ENCODE measurements at places on chromosomes 1 and 21.

DNA sequence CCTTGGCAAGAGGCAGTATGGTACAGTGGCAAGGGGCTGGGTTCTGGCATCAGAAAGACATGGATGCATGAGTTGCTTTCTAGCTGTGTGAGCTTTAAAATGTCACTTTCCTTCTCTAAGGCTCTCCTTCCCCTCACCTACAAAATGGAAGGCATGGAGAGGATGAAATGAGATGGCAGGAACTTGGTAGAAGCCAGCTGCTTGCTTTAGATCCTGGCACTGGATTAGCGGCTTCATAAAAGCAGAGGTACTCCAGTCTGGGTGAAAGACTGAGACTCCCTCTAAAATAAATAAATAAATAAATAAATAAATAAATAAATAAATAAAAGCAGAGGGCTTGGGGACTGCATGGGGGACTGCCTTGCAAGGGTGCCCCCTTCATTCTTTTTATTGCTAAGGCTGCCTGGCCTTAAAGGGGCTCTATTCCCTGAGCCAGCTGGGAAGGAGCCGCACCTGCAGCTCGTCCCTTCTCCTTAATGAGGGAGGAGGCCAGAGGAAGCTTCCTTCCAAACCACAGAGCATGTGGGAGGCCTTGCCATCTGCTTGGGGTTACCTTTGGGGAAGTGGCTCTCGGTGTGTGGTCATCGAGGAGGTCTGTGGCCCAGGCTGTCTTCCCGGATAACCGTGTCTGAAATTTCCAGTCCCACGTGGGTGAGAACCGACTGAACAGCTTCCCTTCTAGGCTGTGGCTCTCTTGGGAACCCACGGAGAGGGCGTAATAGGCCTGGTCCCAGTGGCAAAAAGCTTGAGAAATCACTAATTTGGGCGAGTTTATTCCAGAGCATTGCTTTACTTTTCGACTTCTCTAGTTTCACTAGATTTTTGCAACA is 2.0 kb upstream of the ATP13A2 start:
- DNase-seq = no peak

DNA sequence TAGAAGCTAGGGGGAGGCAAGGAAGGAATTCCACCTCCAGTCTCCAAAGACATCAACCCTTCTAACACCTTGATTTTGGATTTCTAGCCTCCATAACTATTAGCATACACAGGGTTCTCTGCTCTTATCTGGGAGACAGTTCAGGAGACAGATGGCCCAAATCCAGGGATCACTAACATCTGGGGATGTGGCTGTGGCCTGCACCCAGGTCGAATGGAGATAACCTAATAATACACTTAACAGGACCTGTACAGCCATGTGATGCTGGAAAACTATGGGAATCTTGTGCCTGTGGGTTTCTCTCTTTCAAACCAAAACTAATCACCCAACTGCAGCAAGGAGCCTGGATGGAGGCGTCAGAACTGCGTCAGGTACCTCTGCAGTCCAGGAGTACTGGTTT is 47.6 kb downstream of the KIAA0319L start:
- no peak for DNase-seq

DNA sequence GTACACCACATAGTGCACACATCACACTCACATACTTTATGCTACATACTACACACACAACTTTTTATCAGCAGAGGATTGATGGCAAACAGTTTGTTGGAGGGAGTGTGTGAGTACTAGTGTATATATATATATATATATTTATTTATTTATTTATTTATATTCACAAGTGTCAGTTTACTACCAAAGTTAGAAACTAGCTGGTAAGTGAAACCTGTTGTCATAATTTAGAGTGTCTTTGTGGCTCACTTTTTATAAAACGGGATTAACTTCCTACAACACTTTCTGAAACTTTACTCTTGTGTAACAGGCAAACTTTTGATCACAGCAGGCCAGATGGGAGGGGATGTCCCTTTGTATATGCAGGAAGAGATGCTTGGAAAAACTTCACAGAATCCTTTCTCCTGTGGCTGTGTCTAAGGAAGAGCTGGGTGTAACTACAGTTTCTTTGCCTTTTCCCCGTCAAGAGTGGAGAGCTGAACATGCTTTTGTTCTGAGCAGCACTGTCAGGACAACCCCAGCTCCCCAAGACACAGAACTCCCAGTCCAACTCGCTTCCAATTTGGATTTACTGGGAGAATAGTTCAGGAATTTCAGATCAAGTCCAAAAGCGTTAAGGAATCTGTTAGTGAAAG is 1.9 kb upstream of the SAMD13 start:
- DNase-seq = no peak

DNA sequence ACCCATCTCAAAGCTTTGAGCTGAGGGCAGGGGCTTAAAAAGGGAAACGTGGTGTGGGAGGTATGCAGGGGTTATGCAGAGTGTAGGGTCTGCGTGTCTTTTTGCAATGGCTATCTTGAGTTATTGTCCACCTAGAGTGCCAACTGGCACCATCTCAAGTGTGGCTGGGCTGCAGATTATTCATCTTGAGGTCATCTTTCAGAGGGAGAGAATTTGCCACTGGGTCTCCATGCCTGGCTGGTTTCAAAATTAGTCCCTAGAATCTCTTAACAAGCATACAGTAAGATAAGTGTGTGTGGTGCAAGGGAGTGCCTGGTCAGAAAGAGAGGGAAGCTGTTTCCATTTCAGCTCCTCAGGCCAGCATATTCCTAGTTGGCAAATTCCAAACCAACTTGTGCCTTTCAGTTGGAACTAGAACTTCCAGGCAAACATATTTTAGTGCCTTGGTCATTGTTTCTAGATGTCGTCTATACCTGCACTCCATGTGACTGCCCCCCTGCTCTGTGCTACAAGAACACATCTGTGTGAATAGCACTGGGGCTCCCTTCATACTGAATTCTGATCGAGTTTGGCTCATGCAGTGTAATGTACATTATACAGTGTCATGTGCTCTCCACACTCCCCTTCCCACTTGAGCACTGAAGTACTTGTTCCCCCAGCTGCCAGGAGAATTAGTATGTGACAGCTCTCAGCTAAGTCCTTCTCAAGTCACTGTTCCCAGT is 5.0 kb upstream of the OR2T8 start:
- DNase-seq = no peak

GRCh38 chr1:96424877-96425276 is 296.7 kb upstream of the PTBP2 start:
- no peak for DNase-seq

- DNase-seq = no peak
Measured at GRCh38 chr1:153646672-153647345, 11.7 kb upstream of the SNAPIN start.

GRCh38 chr1:201686714-201687455 is 142.1 kb upstream of the IPO9 start:
- no peak for DNase-seq

GRCh38 chr1:45359882-45360513 is 19.8 kb upstream of the MUTYH start:
- DNase-seq = no peak

- no peak for DNase-seq
Measured at GRCh38 chr1:95028954-95029353, 43.8 kb downstream of the ALG14 start.

- DNase-seq = no peak
Measured at GRCh38 chr1:167332503-167332902, 111.8 kb downstream of the POU2F1 start.

DNA sequence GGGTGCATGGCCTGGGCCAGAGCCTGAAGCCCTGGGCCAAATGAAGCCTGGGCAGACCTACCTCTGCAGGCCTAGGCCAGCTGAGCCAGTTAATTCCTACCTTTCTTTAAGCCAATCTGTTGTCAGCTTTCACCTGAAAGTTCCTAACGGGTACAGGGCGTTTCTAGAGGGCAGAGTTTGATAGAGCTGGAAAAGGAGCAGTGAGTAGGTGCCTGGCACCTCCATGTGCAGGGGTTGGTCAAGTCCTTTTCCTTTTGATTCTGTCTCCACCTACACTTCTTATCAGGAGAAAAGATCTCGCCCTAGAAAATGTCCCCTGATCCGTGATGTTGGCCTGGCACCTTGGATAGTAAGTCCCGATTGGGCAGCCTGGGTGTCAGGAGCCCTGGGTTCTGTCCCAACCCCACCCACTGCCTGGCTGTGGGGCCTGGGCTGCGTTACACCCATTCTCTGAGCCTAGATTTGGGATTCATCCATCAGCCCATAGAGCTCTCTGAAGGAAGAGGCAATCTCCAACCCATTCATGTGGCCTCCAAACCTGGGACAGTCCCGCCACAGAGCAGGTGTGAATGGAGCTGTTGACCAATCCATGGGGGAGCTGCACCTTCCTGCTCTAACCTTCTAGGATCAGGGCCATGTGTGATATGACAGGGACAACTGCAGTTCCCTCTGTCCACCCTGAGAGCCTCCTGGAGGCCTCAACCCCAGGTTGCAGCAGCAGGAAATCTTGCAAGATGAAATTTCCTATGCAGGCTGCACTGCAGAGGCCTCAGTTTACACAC is 304.3 kb downstream of the MATN1 start:
- DNase-seq = no peak

- no peak for DNase-seq
Measured at GRCh38 chr1:21594501-21594900, 74.7 kb downstream of the RAP1GAP start.
